SK-MEL-5 (cell line): ENCODE measurements at places on chromosomes 6 and 20. TPM values are rescaled to one million over a fixed set of nuclear protein-coding genes. Genes with fewer than 3 reads are reported as not detected.

- no peak for DNase-seq
These were observed 166.3 kb upstream of the EEF1E1 start for GRCh38 chr6:8268606-8269005.

- DNase-seq = peak; percentile 81
These were observed 2.7 kb upstream of the MEI4 start for GRCh38 chr6:77650098-77650663.

The TPD52L1 gene
- 53.6 and 54.5 TPM in 2 replicates for total RNA-seq

GRCh38 chr6:41200901-41201763, at the start of gene TREML2:
TSS of gene TREML2 (minus strand) at chr6:41201149. CDS start at chr6:41201008, 141 bp downstream.
- no peak for DNase-seq

DNA sequence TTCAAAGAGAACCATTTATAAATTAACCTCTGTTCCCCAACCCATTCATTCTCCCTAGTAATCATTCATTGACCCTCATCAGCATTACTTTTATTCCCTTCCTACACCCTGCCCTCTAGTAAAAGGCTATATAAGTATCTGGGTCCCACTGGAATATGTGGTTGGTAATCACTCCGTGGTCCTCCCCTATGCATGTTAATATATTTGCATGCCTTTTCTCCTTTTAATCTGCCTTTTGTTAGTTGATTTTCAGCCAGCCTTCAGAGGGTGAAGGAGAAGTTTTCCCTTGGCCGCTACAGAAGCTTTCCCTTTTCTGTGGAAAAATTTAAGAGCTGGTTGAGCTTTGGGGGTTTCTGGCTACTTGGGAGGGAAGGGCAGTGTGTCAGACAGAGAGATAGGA, 585.6 kb downstream of the UTRN start:
- no peak for DNase-seq

DNA sequence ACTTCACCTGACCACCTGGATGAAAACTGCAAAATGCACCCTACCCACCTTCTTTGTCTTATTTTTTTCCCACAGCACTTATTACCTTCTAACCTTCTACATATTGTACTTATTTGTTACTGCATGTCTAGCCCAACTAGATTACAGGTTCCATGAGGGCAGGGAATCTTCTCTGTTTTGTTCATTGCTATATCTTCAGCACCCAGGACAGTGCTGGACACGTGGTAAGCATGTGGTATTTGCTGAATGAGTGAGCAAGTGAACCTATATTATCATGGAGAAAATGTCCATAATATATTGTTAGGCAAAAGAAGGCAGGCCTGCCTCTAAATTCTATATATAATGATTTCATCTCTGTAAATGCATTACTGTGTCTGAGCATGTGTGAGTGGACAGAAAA, 107.0 kb downstream of the TRERF1 start:
- no peak for DNase-seq

- no peak for DNase-seq
These were observed 70.0 kb upstream of the SASH1 start for GRCh38 chr6:148272597-148272996.

DNA sequence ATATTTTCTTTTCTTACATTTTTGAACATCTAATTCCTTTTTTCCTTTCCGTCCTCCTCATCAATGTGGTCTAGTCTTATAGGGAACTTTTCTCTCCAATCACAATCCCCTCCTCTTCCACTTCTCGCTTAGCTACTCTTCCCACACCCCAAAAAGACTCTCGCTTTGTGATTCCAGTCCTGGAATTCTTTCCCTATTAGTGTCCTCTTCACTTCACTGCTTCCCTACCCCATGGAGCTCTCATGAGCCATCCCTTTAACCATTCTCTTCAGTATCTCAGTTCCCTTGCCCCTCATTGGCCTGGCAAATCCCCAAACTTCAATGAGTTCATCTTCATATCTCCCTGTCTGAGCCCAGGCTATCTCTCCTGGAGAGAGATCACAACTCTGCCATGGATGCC, 55.3 kb upstream of the CEP85L start:
- DNase-seq = no peak

GRCh38 chr6:157893238-157893637, 70.2 kb downstream of the SNX9 start:
- DNase-seq = no peak
